NCI-H1436 (cell line): ENCODE measurements at places on chromosomes 6 and 20.

- DNase-seq: no peak
These were observed 125.3 kb upstream of the NOX3 start for GRCh38 chr6:155580904-155581303.

DNA sequence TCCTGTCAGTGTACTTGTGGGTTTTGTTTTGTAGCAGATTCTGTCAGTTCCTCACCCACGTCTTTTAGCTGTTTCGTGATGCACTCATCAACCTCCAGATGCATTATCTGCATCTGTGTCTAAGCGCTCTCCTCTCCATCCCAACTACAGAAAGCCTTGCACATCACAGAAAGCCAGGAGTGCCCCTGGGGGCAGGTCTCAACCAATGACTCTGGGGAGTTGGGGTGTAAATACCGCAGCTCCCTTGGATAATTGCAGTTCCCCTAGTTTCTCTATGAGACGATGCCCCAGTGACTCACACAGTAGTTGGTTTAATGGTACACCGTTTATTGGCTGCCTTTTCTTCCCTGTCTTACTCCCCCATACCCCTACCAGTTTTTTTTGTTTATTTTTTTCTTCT, 158.1 kb downstream of the SOX4 start:
- peak; percentile 0 for DNase-seq

- no peak for DNase-seq
These were observed 153.8 kb downstream of the INSM1 start for GRCh38 chr20:20521736-20522135.

DNA sequence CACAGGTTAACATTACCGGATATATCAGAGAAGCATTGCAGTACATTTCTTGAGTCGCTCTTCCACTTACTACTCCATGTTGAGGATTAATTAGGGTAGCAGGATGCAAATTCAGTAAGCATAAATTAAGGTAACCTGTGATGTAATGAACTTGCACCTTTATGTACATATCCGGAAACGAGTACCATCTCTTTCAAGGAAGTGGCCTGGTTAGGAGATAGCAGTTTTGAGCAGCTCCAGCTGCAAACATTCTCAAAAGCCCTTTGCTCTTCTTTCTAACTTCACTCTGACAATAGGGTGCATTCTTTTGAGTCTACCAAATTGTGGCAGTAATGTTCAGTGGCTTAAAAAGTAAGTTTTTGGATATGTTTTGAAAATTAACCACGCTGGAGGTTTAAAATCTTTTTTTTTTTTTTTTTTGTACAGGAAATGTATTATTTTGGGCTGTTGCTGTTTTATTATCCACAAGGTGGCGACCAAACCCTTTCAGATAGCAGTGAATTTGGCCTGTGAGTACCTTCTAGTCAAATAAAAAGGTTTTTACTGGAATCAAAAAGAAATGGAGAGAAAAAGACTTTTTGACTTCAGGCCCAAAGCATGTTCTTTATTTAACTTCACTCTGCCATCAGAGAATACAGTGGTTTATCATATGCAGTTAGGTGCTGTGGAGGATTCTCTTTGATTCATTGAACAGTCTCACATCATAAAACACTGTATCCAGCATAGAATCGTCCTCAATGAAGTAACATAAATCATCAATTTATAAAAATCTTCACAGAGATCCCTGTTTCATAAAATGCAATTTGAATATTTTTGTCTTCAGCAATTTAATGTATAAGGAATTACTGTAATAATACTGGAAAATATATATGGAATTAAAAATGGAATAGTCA, 8.9 kb downstream of the FAM217B start:
- peak; percentile 62 for DNase-seq

DNA sequence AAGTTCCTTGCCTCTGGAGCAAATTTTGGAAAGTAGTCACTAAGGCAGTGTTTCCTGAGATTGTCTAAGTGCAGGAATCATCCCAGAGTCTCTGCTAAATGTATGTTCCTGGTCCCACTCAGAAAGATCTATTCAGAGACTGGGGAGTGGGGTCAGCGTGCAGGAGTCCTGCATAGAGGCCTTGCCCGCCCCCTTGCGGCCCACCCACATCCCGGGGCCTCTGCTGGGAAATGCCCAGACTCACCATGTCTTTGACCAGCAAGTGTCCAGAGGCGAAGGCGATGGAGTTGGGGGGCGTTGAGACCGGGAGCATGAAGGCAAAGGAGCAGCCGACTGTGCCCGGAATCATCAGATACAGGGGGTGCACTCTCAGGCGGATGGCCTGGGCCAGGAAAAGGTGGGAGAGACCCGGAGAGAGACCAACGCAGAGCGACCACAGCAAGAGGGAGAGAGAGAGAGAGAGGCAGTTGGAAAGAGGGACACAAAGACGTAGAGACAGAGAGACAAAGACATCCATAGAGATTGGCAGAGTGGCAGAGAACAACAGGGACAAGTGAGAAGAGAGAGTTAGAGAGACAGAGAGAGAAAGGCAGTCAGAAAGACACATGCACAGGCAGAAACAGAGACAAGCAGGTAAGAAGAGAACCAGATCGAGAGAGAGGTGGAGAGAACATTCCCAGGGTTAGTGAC, 12.9 kb upstream of the OCSTAMP start:
- DNase-seq: no peak

DNA sequence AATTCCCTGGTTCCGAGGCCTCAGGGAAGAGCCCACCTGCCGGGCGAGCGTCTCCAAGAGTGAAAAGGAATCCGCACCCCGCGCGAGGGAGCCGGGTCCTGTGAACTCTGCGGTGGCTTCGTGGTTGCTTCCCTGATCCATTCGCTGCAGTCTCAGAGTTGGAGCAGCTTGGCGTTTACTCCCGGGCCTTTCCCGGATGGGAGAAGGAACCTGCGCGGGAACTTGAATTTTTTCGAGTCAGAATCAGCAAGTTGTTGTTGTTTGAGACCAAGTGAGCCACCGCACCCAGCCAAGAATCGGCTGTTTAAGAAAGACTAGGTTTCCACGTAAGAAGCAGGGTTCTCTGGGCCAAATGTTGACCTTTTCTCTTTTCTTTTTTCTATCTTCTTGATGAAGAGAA, 12.9 kb downstream of the PRSS16 start:
- no peak for DNase-seq

DNA sequence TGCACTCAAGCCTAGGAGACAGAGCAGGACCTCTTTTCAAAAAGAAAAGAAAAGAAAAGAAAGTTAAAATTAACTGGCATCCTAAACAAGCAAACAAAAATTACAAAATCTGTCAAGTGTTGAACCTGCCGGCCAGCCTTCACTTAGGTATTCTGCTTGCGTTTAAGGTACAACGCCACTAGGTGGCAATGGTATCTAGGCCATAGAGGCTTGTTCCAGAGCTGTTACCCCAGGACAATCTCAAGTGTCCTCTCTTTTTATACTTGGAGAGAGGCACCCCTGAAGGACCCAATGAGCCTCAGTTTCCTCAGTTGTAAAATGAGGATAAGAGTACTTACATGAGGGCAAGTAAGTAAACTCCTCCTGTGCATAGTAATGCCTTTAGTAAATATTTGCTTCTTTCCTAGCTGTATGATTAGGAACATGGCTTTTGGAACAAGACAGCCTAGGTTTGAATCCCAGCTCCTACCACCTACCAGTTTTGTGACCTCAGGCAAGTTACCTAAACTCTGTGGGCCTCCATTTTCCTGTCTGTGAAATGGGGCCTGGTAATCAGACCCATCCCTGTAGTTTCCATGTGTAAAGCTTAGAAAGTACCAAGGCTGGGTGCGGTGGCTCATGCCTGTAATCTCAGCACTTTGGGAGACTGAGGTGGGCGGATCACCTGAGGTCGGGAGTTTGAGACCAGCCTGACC, 5.8 kb upstream of the PACSIN1 start:
- peak; percentile 36 for DNase-seq

GRCh38 chr20:13263451-13263850, 42.4 kb downstream of the ISM1 start:
- no peak for DNase-seq

DNA sequence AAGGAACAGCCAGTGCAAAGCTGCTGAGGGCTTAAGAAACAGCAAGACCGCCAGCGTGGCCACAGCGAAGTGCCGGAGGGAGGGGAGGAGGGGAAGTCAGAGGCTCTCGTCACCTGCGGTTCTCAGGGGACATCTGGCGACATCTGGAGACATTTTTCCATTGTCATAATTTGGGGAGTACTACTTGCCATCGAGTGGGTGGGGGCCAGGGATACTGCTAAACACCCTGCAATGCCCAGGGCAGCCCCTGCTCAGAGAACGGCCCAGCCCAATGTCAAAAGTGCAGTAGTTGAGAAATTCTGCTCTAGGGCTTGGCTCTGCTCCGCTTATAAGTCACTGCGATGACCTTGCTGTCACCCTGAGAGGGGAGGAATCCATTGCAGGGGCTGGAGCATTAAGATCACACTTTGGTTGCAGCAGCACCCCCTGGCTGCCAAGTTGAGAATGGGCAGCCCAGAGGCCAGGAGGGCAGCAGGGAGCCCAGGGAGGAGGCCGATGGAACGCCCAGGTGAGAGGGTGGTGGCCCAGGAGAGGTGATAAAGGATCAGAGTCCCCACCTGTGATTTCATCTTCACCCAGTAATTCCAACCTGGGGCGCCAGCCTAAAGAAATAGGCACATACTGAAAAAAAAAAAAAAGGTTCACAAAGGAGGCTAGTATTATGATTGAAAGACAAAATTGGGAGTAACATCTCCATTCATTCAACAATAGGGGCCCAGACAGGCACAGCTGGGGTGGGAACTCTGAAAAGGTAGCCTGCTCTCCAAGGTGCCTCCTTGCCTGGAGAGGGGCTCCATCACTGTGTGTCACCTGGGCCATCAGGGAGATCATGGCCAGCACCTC, 218.2 kb downstream of the BMP7 start:
- DNase-seq: no peak
